Activated CD4-positive, alpha-beta T cell treated with anti-CD3 and anti-CD28 coated beads, Interleukin-2, amount 10 ng/mL, durations not matched to agents 24 days and 14 days (primary cell): ENCODE measurements at places on chromosomes 7 and 10. TPM values are rescaled to one million over a fixed set of nuclear protein-coding genes. Genes with fewer than 3 reads are reported as not detected.

DNA sequence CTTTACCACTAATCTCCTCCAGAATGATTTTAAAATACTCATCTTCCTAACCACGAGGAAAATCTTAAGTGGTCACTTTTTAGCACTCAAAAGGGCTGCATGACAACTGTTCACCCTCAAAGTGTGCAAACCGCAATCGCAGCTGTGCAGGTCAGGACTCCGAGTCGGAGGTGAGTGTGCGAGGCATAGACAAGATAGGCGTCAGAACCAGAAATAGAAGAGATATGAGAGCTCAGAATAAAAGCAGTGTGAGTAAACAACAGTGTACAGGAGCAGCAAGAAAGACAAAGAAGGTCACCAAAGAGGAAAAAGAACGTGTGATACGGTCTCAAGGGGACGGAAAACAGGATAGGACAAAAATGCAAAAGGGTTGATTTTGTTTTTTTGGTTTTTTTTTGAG is 17.5 kb upstream of the ENO4 start:
- H3K4me3 ChIP-seq, result no peak overlapping the region
- no peak for DNase-seq
- H3K4me1 ChIP-seq, result no peaks in the 10 kb centered on the region
- no peak overlapping the region for H3K27ac ChIP-seq
- H3K36me3 ChIP-seq, result no peaks in the 10 kb centered on the region

DNA sequence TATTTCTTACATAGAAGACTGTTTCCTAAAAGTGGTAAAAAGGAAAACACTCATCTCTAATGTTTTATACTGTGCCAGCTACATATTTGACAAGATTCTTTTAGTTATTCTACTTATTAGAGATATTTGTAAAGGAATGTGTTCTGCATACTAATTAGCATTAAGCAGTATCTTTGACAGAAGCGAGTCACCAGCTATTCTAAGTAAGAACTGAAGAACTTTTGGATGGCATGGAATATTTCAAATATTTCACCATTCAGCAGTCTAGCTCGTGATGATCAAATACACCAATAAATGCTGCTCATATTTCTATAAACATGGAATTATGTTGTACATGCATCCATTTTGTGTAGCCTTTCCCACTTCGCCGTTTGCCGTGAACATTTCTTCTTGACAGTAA is 241.6 kb upstream of the TCF7L2 start:
- H3K4me1 ChIP-seq, result peaks cover 2% of the 10 kb centered on the region
- H3K36me3 ChIP-seq, result peaks cover 1% of the 10 kb centered on the region
- no peak for DNase-seq
- H3K27ac ChIP-seq, result no peak overlapping the region
- no peak overlapping the region for H3K4me3 ChIP-seq
- H3K27me3 ChIP-seq, result no peaks in the 10 kb centered on the region

TUBB8 gene
- not detected in 2 replicates for total RNA-seq

AASS gene
- 0.47 and 1.3 TPM in 2 replicates for total RNA-seq

DNA sequence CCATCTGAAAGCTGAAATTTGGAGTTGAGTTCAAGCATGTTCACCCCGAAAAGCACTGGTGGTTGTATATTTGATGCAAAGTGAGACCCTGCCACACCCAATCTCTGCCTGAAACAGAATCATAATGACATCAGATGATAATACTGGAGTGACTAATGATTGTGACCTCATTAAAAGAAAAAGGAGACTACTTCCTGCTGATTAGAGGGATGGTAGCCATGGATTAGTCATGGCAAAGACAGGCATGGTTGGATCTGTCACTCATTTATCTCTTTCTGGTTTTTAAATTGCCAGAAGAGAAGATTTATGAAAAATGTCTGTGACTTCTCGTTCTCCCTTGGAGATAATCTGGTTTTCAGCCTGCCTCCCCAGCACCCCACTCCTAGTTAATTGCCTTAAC is 101.2 kb downstream of the BAMBI start:
- no peaks in the 10 kb centered on the region for H3K27me3 ChIP-seq
- no peak overlapping the region for H3K27ac ChIP-seq
- H3K4me1 ChIP-seq, result no peaks in the 10 kb centered on the region
- H3K4me3 ChIP-seq, result no peak overlapping the region
- DNase-seq, result no peak

PEX1 gene
- 14.4 and 14.8 TPM in 2 replicates for total RNA-seq

GIMAP7 gene
- 40.5 and 45.0 TPM in 2 replicates for total RNA-seq

GRCh38 chr7:138455609-138456008 is 4.5 kb upstream of the TRIM24 start:
- no peaks in the 10 kb centered on the region for H3K36me3 ChIP-seq
- no peak overlapping the region for H3K27ac ChIP-seq
- H3K27me3 ChIP-seq, result peaks cover 5% of the 10 kb centered on the region
- H3K4me3 ChIP-seq, result no peak overlapping the region
- H3K4me1 ChIP-seq, result peaks cover 3% of the 10 kb centered on the region

AKR1C4 gene
- not detected in 2 replicates for total RNA-seq

DNA sequence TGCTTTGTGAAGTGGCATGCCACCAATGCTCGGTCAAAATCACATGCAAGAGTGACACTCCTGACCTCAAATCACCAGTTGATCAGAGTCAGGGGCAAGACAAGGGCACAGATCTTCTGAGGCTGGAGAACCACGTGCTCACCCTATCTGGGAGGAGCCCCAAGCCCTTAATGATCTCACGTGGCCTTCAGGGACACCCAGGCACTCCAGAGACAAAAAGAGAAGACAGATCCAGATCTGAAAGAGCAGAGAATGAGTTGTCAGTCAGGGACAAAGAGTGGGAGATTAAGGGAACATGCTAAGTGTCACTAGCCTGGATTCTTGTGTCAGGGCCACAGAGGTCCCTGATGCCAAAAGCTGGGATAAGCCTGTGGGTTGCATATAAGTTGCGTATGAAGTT is 134.3 kb downstream of the PLXNA4 start:
- H3K27me3 ChIP-seq, result peaks cover 1% of the 10 kb centered on the region

DNA sequence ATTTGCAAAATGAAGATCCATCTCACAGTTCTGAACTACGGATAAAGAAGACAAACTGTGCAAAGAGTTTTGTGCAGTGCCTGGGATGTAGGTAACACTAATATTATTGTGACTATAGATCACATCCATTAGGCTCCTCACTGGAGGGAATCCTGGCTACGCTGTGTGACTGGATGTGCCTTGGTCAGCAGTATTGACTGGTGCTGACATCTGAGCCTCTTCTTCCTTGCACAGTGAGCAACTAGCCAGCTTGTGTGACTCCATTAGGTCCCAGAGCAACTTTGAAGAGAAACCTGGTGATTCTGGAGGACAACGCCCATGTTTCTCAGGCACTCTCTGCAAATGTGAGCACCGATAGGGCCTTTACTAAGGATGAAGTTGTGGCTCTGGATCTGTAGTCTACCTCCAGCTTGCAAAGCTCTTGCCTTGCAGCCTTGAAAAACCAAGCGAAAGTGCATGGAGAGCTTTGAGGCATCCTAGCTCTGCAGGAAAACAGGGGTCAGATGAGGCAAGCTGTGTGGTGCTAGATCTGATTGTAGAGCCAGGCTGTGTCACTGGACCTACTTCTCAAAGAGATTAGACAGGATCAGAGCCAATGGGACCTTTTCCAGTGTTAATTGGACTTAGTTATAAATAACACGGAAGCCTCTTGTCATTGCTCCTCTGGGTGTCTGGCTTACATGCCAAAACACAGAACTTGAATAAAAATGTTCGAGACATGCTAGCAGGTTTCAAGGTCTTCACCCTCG is 303.6 kb upstream of the LYZL1 start:
- H3K27me3 ChIP-seq, result no peaks in the 10 kb centered on the region
- H3K4me3 ChIP-seq, result no peak overlapping the region
- peaks cover 3% of the 10 kb centered on the region for H3K4me1 ChIP-seq

DBNL gene
- total RNA-seq, result 127 and 131 TPM in 2 replicates
